Panc1 (cell line): ENCODE measurements at places on chromosomes 12 and 14. TPM values are rescaled to one million over a fixed set of nuclear protein-coding genes. Genes with fewer than 3 reads are reported as not detected.

The KCNC2 gene
- total RNA-seq: not detected

The ZC3H14 gene
- 57.1 TPM for total RNA-seq

The ANKS1B gene
- total RNA-seq: 9.7 TPM

The SIX6 gene
- total RNA-seq: not detected

DNA sequence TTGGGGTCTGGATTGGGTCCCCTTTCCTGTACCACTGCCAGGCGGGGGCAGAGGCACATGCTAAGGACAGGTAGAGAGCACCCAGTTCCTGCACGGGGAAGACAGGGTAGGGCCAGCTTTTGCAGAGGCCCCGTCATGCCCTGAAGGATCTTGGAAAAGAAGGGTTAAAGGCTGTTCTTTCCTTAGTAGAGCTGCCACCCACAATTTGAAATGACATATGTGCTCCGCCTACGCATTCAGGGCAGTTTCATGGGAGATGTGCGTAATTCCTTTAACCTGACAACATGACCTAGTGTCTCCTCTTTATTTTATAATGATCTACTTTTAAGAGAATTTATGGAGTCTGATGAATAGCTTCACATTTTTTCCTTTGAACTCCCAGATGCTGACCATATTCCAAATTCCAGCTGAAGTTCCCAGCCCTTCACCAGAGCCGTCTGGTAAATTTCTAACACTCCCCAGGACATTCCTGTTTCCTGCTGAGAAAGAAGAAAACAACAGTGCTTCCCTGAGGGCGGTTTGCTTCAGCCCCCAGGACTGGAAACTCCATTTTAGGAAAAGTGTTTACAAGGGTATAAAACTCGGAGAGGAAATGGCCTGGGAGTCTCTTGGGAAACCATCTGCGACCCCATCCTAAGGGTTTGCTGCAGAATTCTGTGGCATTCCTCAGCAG, 58.9 kb upstream of the PLEKHG3 start:
- DNase-seq: no peak
- H3K36me3 ChIP-seq: no peaks in the 10 kb centered on the region
- H3K27me3 ChIP-seq: no peaks in the 10 kb centered on the region
- H3K27ac ChIP-seq: no peak overlapping the region
- H3K4me3 ChIP-seq: no peak overlapping the region
- H3K4me1 ChIP-seq: no peaks in the 10 kb centered on the region; the same call in 1 of the 2 replicates

DNA sequence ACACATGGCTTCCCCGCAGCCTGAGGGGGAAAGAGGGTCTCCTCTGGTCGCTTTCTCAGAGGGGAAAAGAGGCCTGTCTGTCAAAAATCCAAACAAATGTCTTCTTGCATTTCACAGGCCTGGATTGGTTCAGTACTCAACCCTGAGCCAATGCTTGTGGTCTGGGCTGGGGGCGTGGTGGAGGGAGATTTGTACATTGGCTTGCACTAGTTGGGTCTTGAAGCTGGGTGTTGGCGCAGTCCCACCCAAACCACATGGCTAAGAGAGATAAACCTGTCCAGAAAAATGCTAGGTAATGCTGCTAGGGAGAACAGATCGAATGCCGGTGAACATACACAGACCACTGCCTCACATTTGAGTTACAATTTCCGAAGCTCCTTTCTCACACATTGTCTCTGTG, 461.6 kb downstream of the MED13L start:
- no peaks in the 10 kb centered on the region for H3K36me3 ChIP-seq
- H3K4me3 ChIP-seq: no peak overlapping the region
- peaks cover 18% of the 10 kb centered on the region for H3K27me3 ChIP-seq
- no peaks in the 10 kb centered on the region for H3K4me1 ChIP-seq

- DNase-seq: peak; percentile 20
- H3K36me3 ChIP-seq: no peaks in the 10 kb centered on the region
- H3K27me3 ChIP-seq: no peaks in the 10 kb centered on the region
- H3K4me1 ChIP-seq: no peaks in the 10 kb centered on the region
- no peak overlapping the region for H3K27ac ChIP-seq
These were observed 57.6 kb downstream of the BRMS1L start for GRCh38 chr14:35883677-35884293.

GRCh38 chr12:46898989-46899388, 73.2 kb upstream of the SLC38A4 start:
- no peak for DNase-seq
- no peaks in the 10 kb centered on the region for H3K4me1 ChIP-seq

- H3K36me3 ChIP-seq: no peaks in the 10 kb centered on the region
- no peak overlapping the region for H3K4me3 ChIP-seq
- H3K27me3 ChIP-seq: no peaks in the 10 kb centered on the region; the same call in 1 of the 2 replicates
- H3K4me1 ChIP-seq: no peaks in the 10 kb centered on the region
These were observed 19.2 kb downstream of the TBX3 start for GRCh38 chr12:114664651-114665320.

DNA sequence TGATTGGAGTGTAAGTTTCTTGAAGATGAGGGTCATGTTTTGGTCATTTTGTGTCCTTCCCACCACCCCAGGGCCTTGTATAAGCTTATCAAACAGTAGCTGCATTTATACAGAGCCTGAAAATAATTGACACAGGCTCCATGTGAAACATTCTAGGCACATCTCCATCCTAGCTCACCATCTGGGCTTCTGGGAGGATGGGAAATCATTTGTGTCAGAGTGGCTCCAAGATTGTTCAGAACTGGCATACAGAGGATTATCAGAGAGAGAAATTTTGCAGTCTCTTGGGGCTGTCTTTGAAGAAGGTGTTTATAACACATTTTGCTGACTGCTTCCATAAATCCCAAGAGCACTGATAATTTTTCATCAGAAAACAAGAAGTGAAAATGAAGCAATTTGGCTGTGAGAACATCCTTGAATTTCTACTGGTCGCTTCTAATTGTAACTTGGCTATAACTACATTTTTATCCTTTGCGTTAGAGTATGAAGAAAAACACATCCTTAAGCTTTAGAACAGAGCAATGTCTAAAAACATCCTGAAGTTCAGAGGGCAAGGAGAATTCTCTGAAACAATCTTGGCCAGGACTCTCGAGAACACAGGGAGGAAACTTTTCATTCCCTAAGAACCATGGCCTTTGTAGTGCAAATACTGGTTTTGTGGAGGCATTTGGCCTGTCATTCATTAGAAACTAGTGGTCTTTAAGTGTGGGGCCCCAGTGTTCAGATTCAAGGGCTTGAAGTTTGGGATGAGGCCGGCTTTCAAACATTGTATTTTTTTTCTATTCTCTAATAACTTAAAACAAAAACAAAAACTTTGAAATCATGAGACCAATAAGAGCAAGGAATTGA, 151.1 kb downstream of the DACT1 start:
- no peak overlapping the region for H3K4me3 ChIP-seq
- H3K27ac ChIP-seq: no peak overlapping the region
- DNase-seq: no peak
- H3K4me1 ChIP-seq: no peaks in the 10 kb centered on the region
- H3K36me3 ChIP-seq: no peaks in the 10 kb centered on the region
